ENCODE measurements at places on chromosomes 4 and X.

DNA sequence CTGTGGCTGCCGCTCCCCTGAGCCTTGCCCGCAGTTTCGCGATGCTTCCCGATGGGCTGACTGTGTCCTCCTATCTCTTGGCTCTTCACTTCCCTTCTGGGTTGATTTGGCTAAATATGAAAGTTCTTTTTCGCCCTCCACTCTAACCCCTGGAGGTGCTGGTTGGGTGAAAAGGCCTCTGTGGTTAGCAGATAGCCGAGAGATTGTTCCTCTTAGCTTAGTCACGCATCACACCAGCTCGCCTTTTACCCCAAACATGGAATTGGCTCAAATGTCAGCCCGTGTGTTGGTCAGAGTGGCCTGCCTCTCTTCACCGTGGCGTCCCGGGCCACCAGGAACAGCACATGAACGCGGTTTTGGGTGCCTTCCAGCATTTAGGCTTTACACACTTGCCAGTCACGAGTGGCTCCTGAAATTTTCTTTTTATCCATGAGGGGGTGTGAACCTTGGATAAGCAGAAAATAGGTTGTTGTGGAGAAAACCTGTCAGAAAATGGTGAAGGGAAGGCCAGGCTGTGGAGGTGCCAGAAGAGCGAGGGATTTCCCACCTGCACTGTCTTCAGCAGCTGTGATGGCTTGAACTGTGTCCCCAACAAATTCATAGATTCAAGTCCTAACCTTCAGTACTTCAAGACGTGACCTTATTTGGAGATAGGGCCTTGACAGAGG, 8.9 kb downstream of the CLCN4 start:
- no peak for DNase-seq

GRCh38 chr4:39170301-39170700, 12.0 kb upstream of the WDR19 start:
- no peak for DNase-seq

DNA sequence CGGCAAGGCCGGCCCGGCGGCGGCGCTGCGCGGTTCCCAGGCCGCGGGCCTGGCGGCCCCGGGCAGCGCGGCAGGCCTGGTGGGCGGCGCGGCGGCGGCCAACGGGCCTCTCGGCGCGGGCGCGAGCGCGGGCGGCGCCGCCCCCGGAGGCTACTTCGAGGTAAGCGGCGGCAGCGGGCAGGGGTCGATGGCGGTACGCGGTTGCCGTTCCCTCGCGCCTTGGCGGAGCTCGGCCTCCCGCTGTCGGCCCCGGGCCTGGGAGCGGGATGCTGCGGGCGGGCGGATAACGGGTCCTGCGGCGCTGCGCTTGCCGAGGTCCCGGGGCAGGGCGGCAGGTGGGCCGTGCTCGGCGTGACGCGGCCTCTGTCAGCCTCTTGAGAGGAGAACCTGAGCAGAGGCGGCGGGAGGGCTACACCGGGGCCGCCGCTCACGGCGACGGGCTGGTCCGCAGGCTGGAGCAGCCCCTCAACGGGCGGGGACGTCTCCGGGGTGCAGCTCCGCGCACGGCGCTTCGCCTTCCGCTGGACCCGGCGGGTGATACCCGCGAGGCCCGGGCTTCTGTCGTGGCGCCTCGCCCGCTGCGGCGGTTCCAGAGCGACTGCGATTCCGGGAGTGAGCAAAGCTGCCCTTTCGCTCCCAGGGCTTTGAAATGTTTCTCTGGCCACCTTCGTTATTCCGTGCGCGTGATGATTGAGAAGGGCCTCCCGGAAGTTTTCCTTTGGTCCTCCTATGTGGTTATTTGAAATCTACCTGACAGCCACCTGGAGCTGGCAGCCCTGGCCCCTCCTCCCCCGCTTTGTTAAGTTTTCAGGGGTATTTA, 774 bp downstream of the FAM193A start:
- no peak for DNase-seq

- no peak for DNase-seq
Measured at GRCh38 chr4:36164900-36165630, 79.2 kb downstream of the ARAP2 start.

DNA sequence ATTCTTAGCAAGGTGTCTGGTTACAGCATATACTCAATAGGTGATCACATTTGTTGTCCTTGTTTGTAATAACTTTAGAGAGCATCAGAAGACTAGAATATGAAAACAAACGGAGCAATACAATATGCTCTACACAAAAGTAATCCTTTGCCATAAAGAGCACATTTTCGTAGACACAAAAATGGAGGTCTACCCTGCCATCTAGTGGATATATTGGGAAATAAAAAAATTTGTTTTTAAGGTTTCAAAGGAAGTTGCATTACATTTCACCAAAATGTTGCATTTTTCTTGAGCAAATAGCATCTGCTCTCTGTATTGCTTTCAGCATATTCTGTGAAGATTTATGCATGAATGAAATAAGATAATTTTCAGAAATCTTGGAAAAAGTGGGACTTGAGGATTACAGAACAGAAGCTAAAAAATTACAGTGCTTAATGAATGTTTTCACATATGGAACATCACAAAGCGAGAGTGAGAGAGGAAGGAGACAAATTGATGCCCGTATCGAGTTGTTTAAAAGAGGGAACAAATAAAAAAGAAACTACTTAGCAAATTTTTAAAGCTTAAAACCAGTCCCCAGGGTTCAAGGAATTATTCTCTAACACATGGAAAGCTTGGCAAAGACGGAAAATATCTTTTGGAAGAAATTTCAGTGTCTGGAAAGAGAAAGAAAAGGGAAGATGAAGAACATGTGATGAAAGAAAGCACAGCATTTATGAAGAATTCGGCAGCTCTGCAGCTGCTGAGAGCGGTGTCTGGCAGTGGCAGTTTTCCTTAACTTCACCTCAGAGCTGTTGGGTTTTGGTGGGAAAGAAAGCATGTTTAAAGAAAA, 390.1 kb downstream of the ANKRD50 start:
- DNase-seq, result peak; percentile 40

DNA sequence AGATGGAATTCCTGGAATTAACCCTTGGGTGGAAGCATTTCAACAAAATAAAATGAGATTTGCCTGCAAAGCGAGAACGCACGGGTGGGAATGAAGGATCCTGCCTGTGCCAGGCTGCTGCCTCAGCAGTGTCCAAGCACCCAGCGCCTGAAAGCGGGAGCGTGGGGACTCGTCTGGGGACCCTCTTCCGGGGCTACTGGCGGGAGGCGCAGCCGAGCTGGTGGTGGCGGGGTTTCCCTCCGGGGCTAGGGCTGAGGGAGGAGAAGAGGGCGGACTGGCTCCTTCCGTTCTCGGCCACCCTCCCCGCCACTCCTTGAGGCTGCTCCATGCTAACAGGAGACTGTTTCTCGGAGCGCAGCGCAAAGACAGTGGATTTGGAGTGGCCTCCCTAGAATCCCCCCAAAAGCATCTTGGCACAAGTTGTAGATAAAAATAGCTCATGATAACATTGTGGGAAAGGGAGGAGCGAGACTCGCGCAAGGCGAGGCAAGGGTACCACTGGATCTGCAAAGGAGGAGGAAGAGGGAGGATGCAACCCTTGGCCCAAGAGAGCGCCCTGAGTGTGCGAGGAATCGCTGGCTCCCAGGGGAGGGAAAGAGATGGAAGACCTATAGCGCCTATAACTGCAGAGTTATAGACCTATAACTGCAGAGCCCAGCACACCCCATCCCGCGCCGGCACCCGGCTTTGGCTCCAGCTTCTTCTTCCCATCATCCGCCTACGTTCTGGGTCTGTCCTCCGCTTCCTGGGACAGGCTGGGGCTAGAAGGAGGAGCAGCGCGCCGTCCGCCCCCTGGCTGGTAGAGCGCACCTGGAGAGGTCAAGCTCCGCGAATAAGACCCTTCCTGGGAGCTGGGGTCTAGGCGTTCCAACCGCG, 1.3 kb downstream of the HS3ST1 start:
- no peak for DNase-seq
